ENCODE measurements at places on chromosomes 11 and 22. TPM values are rescaled to one million over a fixed set of nuclear protein-coding genes. Genes with fewer than 3 reads are reported as not detected.

Gene FKBP2
- 53.7 TPM for total RNA-seq

Gene ARHGAP20
- 7.5 TPM for total RNA-seq

Gene BLID
- not detected for total RNA-seq

Gene KDM4D
- total RNA-seq, result 0.89 TPM

Gene SPI1
- total RNA-seq, result 15.7 TPM

Measured in gastroesophageal sphincter (tissue), 4 donors.